Stimulated activated CD8-positive, alpha-beta memory T cell treated with anti-CD3 and anti-CD28 coated beads, Interleukin-2, amount 100 ng/mL, for 1 hour (primary cell): ENCODE measurements at places on chromosomes 7 and 10.
A peak's percentile ranks its signal among the peaks of the same experiment; 100 is the strongest.

GRCh38 chr7:43726466-43726865 is 2.9 kb downstream of the COA1 start:
- no peak for DNase-seq

DNA sequence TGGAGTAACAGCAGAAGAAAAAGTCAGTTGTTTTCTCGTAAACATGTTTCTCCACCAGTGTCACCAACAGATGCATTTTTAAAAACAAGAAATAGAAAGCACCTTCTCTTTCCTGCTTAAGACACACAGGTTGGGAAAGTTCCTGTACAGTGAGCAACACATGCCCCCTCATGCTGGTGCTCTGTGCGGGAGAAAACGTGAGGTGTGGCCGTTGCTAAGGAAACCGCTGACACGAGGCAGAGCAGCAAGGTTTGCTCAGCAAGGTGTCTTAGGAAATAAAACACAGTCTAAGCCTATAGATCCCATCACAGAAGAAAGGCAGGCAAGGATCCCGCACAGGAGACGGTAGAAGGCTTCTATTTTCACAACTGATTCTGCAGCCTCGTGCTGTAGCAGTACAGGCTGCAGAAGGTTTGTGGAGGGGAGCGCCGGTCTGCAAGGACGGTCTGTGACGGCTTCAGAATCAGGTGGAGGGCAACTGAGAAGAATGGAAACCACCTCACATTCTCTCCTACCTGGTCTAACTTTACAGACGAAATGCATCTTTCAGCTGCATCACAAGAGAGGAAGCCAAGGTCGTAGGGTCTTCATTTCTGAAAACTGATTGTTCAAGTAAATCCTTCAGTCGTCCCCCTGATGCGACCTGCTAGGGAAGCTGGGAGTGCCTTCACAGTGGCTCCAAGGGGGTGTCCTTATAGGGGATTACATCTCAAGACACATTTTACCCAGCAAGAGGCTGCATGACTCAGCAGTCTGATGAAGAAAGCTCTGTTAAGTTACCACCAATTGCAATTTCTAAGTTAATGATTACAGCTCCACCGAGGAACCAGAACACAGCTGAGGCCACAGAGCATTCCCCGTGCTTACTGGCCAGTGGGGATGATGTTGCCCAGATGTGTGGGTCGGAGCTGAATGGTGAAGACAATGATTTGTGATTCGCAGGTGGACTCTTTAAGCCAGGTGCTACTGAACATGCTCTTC is 150.7 kb upstream of the KLF14 start:
- DNase-seq, result no peak

GRCh38 chr10:73205081-73205480 is 37.2 kb downstream of the FAM149B1 start:
- no peak for DNase-seq

GRCh38 chr10:129696636-129697035 is 229.6 kb downstream of the MGMT start:
- no peak for DNase-seq

GRCh38 chr7:107917763-107918651 is 27.0 kb downstream of the DLD start:
- no peak for DNase-seq

DNA sequence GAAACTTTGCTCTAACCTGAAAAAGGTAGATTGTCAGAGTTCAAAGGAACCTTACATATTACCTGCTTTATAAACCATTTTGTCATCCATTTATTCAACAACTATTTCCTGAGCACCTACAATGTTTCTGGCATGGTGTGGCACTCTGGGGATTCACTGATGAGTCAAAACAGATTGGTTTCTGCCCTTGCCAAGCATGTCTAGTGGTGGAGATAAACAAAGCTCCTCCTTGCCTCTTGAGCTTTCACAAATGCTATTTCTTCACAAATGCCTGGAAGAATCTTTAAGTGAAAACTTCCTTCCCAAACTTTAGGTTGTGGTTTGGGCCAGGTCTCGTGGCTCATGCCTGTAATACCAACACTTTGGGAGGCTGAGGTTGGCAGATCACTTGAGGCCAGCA is 85.1 kb upstream of the RELN start:
- DNase-seq, result no peak

GRCh38 chr10:6473430-6473829 is 106.6 kb downstream of the PRKCQ start:
- DNase-seq, result peak; percentile 30

DNA sequence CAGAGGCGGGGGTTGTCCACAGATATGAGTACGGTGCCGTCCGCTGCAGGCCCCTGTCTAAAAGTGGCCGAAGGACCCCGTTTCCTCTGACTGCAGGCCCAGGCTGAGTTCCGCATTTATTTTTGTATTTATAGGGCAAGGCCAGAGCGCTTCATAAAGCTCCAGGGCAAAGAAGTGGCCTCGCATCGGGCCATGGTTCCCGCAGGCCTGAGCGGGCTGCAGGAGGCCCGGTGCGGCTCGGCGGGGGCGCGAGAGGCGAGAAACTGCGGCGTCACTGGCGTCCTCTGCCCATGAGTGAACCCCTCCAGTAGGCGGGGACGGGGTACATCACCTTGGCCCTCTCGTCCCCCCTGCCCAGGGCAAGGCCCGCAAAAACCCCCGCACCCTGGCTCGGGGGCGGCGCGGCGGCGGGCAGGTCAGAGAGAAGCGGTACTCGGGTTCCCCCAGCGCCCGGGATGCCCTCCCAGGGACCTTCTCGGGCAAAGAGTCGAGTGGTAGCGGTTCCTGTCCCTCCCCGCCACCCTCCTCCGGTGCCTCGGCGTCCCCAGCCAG is 355.7 kb downstream of the DNAJB6 start:
- no peak for DNase-seq

DNA sequence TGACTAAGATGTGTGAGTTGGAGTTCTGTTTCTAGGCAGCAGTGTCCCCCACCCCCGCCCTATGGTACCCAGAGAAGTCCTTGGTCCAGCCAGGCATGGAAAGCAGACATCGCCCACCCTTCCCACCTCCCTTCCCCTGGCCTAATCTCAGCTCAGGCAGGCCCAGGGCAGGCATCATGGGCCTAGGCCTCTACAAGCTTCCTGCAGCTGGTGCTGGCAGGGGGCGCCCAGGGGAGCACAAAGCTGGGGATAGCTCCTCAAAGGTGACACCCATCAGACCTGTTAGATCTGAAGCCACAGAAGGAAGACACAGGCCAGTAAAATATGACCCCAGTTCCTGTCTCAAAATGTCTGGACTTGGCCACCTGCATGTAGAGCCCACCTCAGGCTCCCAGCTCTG is 18.9 kb upstream of the UNC5B start:
- no peak for DNase-seq

DNA sequence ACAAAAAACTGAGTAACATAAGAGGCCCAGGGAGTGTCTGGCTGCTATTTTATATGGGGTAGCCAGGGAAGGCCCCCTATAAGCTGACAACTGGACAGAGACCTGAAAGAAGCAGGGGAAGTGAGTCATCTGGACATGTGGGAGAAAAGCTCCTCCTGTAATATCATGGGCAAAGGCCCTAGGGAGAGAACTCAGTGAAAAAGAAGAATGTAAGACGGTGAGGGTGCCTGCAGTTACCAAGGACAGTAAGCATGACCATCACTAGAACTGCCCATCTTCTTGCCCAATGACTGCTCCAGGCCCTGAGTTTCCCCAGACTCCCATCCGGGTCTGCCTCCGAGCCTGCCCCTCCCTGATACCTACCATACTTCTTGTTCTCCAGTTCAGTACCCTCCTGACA is 2.3 kb downstream of the ELMO1 start:
- no peak for DNase-seq

- no peak for DNase-seq
Measured at GRCh38 chr7:2281541-2281940, 32.7 kb downstream of the SNX8 start.

DNA sequence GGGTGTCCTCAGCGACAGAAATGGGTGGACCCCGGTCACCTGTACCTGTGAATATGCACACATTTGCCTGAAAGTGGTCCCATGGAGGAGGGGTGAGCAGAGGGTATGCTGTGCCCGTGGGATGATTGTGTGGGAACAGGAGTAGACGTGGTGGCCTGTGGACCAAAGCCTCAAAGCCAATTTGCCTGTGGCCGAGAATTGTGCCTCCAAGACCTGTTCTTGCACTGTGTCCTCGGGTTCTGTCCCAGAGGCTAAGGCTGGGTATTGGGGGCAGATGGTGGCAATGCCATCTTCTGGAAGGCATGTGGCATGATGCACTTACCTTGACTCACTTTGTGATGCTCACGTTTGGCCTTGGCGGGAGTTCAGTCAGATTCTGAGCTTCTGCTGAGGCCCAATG is 351.0 kb downstream of the TCERG1L start:
- DNase-seq, result no peak
